ENCODE measurements at places on chromosomes 1 and 21.
A peak's percentile ranks its signal among the peaks of the same experiment; 100 is the strongest.

GRCh38 chr1:31715087-31715872 lies 11.5 kb upstream of the COL16A1 start:
- DNase-seq = no peak

GRCh38 chr1:19381261-19381660 lies 69.1 kb downstream of the SLC66A1 start:
- no peak for DNase-seq

DNA sequence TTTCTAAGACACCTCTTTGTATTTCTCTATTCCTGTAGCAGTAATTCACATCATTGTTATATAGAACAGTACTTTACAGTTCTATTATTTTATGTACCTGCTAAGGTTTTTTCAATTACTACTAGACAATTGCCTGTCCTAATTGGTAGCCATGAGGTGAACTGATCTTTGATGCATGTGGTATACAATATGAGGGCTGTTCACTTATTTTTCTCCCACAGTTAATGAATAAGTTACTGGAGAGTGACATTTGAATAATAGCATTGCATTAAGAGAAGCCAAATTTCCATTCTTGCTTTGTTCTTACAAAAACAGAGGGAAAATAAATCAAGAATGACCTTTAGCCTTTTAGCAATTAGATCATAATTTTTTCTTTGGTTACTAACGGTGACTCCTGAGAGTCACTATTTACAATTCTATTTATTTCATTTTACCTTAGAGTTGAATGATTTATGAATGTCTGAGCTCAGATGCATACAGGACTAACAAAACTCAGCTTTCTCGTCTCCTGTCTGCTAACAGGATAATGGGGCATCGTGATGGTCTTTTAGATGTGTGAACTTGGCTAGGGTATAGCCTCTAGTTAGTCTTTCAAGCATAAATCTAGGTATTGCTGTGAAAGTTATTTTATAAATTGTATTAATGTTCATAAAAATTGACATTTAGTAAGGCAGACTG lies 54.1 kb downstream of the OLFM3 start:
- DNase-seq = no peak

DNA sequence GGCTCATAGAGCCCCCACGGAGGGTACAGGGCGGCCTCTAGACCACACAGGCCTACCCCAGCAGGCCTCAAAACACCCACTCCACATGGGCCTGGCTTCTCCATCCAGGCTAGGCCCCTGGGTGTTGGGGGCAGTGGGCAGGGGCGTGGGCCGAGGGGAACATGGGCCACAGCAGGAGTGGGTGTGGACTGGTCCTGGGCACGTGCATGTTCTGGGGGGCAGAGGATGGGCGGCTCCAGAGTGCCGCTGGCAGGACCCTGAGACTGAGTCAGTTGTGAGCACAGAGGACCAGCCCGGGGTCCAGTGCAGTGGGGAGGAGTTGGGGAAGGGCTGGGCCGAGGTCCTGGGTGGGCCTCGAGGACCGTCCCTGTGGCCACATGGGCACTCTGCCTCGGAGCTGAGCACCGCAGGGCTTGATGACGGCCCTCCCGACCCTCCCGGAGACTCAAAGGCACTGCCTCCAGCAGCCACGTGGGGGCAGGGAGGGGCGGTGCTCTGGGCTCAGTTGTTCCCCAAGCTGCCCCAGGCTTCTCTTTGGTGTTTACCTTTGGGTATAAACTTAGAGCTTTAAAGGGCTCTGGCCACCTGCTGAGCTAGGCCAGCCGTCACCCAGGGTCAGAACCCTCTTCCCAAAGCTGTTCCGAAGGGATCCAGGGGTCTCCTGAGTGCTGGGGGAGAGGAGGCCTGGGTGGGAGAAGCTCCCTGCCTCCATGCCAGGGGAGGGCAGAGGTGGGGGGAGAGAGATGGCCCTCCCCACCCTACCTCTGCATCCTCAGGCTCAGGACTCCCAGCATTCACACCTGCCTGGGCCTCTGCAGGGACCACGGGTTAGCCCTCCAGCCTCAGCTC lies 79.9 kb downstream of the MORN1 start:
- peak; percentile 75 for DNase-seq

GRCh38 chr1:48038270-48038767 lies 41.1 kb upstream of the TRABD2B start:
- DNase-seq = no peak

DNA sequence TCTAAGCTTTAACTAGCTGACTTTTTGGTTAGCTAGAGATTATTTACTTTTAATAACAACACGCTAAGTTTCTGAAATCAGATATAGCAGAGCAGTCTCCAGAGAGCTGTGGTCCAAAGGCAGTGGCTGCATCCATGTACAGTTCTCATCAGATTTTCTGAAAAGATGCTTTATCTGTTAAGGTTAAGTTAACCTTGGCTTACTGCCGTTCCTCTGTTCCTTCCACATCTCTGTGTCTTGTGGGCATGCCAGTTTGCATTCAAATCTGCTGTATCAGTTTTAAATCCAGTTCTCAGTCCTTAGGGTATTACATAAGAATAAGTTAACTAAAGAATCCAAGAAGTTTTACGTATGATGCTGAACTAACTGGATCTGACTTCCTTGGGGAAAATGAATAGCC lies 46.8 kb downstream of the SPATA46 start:
- DNase-seq = no peak

GRCh38 chr21:37199057-37199924 lies 67.8 kb downstream of the VPS26C start:
- DNase-seq = no peak

GRCh38 chr1:30847358-30847972 lies 61.1 kb downstream of the SDC3 start:
- DNase-seq = no peak

DNA sequence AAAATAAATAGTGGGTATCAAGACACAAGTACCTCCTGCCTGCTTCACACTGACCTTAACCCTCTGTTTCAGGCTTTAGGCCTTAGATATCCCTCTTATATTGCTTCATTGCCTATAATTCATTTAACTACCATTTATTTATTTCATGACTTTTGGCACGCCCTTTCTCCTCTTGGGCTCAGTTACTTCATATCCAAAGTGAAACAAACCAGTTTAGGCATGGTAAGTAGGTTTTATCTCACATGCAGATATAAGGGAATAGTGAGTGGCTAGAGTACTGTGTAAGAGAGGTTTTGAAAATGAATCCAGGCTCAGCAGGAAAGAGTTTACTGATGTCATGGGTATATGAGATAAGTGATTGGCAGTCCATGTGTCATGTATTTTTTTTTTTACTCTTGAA lies 69.8 kb upstream of the BEND5 start:
- DNase-seq = no peak

DNA sequence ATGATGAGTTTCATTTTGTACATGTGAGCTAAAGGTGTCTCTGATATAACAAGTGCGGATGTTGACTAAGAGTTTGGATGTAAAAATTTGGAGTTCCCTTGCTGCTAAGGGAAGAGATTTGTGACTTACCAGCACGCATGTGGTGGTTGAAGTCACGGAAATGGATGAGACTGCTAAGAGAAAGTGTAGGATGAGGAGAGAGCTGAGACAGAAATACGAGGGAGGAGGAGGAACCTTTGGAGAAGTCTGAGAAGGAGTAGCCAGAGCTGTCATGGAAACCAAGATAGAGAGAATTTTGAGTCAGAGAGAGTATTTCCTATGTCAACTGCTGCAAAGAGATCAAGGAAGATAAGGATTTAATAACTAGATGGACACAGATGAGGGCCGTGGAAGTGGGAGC lies 106.5 kb upstream of the COL24A1 start:
- no peak for DNase-seq

DNA sequence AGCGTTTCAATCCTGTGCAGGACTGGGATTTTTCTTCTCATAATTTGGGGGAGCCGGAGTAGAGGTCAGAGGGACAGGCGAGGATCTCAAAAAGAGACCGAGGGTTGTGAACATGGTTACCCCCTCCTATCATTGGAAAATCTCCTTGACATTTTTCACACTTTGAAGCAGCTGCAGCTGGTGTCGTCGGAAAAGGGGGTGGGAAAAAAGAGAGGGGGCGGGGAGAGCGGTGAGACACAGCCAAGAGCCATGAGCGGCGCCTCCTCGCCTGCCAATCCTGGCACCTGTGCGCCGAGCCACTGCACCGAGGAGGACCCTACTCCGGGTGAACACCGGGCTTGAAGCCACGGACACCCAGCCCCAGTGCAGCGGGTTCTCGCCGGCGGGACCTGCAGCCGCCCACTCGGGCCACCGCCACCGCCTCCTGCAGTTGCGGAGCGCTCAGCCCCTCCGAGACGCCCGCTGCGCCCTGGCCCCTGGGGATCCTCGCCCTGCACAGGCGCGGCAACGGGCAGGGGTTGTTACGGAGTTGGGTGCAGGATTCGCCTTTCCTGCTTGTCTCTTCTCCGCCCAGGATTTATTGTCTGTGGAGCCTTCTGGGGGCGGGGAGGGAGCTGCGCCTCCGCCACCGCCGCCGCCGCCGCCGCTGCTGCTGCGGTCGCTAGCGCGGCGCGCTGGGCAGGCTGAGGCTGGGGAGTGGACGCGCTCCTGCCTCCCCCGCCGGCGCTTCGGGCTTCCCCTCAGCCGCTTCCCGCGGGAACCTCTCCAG lies at the start of gene LRRC7:
Gene LRRC7, plus strand, starts transcription at position 271 of the 769 bp plus-strand sequence. CDS start 718 bp downstream, outside the sequence.
- peak; percentile 2 for DNase-seq

DNA sequence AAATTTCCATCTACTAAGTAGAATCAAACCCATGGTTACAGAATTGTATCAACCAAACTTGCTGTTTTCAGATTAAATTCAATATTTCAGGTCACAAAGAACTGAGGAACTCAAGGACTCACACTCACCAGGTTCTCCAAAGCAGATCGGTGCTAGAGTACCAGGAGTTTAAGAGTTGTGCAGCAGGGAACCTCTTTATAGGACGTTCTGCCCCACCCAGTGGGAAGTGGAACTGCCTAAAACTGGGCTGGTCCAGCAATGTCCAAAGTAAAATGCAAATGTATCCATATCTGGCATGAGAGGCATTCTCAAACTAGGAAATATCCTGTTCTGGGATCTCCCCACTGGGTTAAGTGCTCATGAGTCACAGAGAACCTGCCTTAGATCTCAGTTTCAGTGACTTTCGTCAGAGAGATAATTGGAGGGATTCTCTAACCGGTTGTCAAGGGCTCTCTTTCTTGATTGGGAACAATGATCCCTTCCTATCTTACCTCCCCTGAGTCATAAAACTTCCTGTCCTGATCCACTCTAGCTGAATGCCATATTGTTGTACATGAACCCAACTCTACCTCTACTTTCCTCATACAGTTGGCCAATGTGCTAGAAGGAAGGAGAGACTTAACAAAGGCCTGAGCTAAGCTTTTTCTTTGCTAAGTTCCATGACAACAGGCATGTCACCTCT lies at the start of gene SPRR2D:
Gene SPRR2D, minus strand, starts transcription at position 171 of the 682 bp plus-strand sequence. CDS start 774 bp downstream, outside the sequence.
- no peak for DNase-seq

GRCh38 chr1:15866721-15867201 lies 19.3 kb downstream of the SPEN start:
- no peak for DNase-seq

- DNase-seq = no peak
Measured at GRCh38 chr21:26245428-26245827, 74.9 kb upstream of the APP start.

DNA sequence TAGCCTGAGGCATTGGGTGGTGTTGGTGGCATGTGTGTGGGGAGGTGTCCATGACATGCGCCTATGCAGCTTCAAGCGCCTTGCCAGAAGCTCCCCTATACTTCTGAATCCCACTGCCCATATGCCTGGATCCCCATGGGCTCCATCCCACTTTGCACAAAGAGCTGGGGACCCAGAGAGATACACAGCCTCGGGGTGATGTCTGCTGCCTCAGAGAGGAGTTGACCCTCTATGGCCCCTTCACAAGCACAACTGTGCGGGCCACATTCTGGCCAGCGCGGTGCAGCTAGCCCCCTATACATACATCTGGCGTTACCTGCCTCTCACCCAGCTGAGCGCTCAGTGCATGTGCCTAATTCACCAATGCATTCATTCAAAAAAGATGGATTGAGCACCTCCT lies 9.6 kb upstream of the PTPRF start:
- no peak for DNase-seq

DNA sequence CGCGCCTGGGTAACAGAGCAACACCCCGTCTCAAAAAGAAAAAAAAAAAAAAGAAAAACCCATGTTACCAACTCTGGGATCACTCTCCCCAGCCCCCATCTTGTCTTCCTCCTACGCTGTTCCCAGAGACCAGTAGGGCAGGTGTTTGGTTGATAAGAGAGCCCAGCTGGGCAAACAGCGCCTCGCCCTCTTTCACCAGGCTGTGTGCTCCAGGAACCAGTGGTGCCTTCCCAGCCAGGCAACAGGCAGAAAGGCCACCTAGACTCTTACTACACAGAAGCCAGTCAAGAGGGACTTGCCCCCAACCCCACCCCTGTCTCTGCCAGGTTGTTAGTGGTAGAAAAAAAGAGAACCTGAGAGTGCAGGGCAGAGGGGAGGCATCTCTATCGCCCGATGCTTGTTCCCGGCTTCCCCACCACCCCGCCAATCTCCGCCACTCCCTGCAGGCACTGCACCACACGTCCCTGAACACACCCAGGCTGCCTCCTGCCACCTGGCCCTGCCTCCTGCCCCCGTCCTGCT lies 14.0 kb upstream of the CTRC start:
- DNase-seq = no peak

DNA sequence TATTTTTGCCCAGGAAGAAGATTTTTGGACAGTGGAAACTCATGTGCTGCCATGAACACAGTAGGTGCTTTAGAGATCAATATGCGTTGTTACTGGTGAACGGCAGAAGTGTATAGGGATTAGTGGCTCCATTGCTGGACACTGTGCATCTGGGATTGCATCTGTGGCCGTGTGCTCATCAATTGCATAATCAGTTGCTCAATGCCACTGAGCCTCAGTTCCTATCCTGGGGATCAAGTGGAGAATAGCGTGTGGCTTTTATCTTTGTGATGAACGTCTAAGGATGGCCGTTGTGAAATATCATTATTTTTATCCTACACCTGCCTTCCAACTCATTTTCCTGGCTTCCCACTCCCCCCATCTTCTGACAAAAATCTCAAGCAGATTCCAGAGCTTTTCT lies 5.4 kb downstream of the TNN start:
- no peak for DNase-seq

DNA sequence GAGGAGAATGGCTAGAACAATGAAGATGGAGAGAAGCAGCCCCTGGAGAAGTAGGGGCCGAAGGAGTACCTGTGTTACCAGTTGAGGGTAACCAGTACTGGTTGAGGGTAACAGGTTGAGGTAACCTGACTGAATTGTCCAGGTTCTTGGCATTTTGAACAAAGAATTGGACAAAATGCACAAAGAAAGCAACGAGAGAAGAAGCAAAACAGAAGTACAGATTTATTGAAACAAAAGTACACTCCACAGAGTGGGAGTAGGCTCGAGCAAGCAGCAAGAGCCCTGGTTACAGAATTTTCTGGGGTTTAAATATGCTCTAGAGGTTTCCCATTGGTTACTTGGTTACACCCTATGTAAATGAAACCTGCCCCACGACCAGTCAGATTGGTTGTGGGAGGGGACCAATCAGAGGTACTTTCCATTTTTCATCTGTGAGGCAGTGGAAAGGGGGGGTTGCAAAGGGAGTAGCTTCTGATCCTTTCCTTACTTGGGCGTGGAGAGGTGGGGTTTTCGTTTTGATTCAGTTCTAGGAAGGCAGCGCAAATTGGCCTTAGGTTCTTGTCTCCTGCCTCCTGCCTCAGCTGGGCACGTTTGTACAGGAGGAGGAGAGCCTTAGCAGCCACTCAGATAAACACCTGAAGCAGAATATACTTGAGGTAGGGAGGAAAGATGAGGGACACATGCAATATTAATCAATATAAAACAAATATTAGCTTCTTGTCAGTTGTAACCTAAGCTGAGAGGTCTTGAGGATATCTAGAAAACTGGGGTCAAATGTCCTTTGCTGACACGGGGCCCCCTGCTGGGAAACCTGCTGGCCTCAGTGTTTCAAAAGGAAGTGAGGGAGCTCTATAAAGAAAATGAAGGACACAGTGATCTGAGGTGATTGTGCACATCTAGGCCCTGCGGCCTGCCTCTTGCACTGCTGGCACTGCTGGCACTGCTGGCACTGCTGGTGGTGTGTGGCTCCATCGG lies 14.3 kb upstream of the LSM10 start:
- no peak for DNase-seq

Measured in GM12891 (cell line).